Effector CD4-positive, alpha-beta T cell (primary cell): ENCODE measurements at places on chromosomes 1 and 21.

DNA sequence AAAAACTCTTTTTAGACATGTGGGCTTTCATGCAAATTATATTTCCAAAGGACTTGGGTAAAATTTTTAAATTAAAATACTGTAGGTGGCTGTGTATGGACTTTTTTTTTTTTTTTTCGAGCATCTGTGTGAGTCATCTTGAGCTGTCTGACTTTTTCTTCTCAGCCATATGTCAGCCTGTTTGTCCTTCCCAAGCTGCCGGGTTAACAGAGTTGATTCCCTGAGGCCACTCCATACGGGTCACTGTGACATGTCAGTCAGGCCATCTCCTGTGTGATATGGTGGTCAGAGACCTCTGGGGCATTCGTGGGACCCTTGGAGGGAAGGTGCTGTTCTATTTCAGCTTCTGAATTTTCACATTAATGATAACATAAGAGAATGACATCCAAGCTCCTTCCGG, 148.3 kb downstream of the KCNJ6 start:
- DNase-seq: no peak

GRCh38 chr1:188367661-188368060, 1538.9 kb downstream of the PLA2G4A start:
- no peak for DNase-seq

- DNase-seq: no peak
These were observed 296.4 kb downstream of the PTPRU start for GRCh38 chr1:29532751-29533150.

GRCh38 chr1:164780111-164780812, 221.3 kb downstream of the PBX1 start:
- no peak for DNase-seq

DNA sequence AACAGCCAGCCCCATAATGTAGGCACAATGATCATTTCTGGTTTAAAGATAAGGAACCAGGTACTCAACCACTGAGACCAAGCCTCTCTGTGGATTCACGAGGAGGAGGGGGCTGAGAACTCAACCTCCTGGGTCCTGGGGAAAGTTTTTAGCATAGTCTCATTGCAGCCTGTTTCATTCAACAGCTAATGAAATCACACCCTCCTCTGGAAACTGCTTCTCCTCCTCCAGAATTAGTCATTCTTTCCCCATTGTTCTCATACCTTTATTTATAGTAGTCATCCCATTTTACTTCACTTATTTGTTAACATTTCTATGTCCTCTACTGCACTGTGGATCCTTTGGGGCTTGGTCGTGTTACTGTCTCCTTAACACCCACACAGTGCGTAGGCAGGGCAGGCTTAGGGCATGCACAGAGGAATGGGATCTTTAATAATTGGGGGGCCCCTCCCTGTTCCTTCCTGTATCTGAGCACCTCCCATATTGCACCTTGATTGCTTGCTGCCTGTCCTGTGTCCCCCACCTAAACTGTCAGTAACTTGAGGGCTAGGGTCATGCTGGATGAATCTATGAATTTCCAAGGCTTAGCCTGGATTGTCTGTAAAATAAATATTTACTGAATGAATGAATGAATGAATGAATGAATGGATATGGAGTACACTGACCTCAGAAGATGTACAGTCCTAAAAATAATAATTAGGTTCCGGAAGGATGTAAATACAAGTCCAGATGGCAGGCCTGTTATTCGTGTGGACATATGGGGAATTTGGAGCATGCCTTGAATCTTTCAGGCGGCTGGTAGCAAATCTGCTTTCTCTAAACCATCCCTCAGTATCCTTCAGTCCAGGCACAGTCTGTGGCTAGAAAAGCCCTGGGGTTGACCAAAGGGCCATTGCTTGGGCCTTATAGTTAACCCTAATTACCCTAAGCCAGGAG, 153.8 kb upstream of the HMGB4 start:
- no peak for DNase-seq
